Stimulated activated CD4-positive, alpha-beta T cell treated with anti-CD3 and anti-CD28 coated beads, Interleukin-12 subunit alpha, Interleukin-12 subunit beta, amount 100 ng/mL, for 24 hours (primary cell): ENCODE measurements at places on chromosomes 7 and 10.
A peak's percentile ranks its signal among the peaks of the same experiment; 100 is the strongest.

- no peak for DNase-seq
Observed at GRCh38 chr7:107850216-107850615, 40.8 kb upstream of the DLD start.

- DNase-seq: no peak
Observed at GRCh38 chr10:43254881-43255633, 11.8 kb downstream of the RASGEF1A start.

DNA sequence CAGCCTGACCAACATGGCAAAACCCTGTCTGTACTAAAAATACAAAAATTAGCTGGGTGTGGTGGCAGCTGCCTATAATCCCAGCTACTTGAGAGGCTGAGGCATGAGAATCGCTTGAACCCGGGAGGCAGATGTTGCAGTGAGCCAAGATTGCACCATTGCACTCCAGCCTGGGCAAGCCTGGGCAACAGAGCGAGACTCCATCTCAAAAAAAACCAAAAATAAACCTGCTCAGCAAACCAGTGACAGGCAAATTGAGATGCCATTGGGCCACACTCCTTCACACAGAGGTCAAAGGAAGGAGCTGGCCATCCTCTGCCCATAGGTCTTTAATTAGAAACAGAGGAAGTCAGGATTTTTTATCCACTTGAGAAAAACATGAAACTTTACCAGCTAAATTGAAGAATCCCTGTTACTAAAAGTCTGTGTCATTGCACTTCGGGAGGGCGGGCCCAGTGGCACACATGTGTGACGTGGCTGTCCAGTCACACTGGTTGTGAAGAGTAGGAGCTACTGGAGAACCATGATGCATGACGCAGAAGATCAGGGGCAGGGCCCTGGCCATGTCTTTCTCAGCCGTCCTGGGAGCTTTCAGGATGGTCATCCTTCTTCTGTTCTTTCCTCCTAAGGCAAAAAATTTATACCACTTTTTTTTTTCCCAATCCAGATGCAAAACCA lies 118.3 kb upstream of the ZNF438 start:
- DNase-seq: no peak

DNA sequence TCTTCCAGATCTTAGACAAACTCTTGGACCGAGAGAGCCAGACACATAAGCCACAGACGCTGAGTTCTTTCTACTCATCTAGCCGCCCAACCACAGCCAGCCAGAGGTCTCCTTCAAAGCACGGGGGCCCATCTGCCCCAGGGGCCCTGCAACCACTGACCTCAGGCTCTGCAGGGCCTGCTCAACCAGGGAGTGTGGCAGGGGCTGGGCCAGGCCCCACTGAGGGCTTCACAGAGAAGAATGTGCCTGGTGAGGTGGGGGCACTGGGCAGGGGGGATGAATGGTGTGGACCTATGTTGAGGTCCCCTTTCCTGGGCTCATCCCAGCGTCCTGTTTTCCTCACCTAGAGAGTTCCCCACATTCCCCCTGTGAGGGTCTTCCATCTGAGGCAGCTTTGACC lies 11.4 kb downstream of the ZSWIM8 start:
- DNase-seq: no peak

GRCh38 chr10:70607936-70608335 lies 5.4 kb upstream of the PRF1 start:
- DNase-seq: no peak

DNA sequence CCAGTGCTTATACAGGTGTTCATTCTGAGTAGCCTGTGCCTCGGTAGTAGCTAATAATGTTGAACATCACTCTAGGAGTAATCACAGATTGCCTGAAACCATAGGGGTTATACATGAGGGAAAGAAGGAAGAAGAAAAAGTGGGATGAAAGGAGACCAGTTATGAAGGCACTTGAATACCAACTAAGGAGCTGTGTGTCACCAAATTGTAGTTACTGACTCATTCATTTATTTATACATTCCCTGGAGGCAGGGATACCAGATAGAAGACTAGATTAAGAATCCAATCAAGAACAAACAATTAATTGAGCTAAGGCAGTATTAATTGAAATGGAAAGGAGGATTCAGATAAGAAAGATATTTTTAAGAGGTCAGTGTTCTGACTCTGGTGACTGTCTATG lies 129.6 kb upstream of the PRPS1L1 start:
- no peak for DNase-seq

DNA sequence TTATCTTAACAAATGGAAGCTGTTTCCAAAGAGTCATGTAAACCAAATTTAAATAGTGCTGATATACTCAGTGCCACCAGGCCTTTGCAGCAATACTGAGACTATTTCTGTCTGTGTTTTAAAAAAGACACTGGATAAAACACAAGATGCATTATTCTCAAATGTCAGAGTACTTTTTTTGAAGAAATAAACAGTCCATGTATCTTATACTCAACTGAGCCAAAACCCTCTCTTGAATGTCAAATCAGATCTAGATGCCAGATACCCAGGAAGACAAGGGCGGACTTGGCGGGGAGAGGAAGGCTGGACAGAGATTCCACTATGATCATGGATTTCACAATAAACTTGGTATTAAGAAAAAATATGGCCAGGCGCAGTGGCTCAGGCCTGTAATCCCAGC lies 127.6 kb downstream of the COBL start:
- DNase-seq: no peak

- DNase-seq: peak; percentile 98
Observed at GRCh38 chr7:73578342-73579128, at the start of gene TBL2. TSS of gene TBL2 (minus strand) at chr7:73578579. CDS start at chr7:73578549, 30 bp downstream.

DNA sequence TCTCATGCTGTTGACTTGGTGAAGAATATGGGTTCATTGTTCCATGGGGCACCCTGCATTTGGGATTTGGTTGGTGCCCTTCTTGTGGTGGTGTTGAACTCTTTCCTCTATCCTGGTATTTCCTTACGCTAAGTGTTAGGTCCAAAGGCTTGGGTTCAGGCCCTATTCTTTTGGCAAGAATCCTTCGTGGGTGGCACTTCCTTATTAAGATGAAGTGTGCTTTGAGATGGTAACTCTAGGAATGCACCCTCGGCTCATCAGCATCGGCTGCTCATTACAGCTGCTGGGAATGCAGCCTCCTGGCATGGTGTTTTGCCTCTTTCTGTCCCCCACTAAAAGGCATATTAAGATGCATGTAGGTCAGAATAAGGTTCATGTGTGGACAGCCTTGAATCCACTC lies 380.7 kb downstream of the RPS24 start:
- DNase-seq: no peak

GRCh38 chr7:138919911-138920310 lies 61.3 kb downstream of the KIAA1549 start:
- no peak for DNase-seq

- no peak for DNase-seq
Observed at GRCh38 chr10:79244841-79245504, 102.3 kb upstream of the PPIF start.

- no peak for DNase-seq
Observed at GRCh38 chr7:35257251-35258124, 3.6 kb upstream of the TBX20 start.

DNA sequence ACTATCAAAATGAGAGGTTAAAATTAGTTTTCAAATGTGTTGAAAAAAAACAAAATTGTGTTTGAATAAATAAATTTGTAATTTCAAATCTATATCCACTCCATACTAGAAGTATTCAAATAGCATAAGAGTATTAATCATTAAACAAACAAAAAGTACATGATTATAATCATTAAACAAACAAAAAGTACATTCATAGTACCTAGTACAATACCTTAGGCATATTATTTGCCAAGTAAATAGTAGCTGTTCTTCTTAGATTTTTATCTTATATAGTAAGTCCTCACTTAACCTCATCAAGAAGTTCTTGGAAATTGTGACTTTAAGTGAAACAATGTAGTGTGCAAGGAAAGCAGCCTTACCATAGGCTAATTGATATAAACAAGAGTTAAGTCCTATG lies 349.3 kb upstream of the VWC2 start:
- no peak for DNase-seq

- DNase-seq: no peak
Observed at GRCh38 chr10:123999261-123999660, 94.1 kb downstream of the CHST15 start.

- DNase-seq: no peak
Observed at GRCh38 chr10:33363106-33363505, 28.6 kb upstream of the NRP1 start.

GRCh38 chr7:83749495-83749894 lies 100.6 kb upstream of the SEMA3E start:
- DNase-seq: no peak

DNA sequence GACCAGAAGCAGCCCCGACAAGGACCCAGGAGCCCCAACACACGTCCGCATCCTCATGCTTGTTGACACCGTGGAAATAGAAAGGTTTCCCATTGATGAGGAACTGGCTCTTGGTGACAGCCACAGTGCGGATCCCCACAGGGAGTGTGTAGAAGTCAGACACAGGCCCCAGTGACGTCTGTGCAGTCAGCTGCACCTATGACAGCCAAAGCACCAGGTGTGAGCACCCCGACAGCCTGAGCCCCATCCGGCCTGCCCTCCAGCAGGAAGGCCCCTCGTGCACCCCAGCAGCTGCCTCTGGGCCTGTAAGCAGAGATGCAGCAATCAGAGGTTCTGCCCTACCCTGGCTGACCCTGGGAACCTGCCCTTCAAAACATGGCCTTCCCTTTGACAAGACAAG lies 7.1 kb downstream of the GUSB start:
- no peak for DNase-seq

- DNase-seq: no peak
Observed at GRCh38 chr10:103884681-103885139, 29.3 kb upstream of the SH3PXD2A start.

DNA sequence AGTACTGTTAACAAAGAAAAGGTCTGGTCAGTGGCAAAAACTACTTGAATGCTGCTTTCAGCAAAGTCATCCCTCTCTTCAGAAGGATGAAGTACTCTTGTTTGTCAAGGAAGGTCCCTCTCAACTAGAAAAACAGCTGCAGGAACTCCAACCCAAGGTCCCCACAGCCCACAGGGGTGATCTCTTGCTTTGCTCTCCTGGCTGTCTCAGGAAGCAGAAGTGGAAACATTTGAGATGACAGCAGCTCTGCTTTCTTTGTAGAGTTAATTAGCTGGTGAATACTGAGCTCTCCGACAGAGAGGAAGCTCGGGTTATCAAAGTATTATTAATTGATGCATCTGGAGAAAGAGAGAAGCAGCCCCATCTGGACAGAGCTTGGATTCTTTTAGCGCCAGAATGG lies 25.4 kb upstream of the LRGUK start:
- DNase-seq: no peak

DNA sequence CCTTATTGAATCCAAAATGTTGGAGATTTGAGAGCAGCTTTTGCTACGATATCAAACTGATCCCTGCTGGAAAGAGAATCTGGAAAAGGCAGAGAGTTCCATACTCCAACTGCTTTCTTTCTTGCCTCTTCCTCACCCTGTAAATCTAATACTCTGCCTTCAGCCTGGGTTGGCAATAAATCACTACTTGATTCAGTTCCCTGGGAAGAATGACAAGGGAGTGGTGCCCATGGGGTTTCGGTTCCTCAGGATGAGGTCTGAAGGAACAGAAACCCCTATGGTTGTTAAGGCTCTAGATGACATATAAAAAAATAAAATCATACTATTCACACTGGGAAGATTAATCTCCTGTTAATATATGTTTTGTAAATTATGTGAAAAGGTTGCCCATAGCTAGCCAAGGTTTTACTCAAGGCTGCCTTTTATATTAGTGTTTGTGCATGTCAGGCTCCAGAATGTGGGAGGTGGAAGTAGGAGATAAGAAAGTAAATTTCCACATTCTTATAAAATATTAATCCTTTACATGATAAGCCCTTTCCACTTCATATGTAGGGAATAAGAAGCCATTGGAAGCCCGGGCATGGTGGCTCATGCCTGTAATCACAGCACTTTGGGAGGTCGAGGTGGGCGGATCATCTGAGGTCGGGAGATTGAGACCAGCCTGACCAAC lies 106.2 kb upstream of the CACNA2D1 start:
- DNase-seq: no peak
